DMS79 (cell line): ENCODE measurements at places on chromosomes 6 and 20.

DNA sequence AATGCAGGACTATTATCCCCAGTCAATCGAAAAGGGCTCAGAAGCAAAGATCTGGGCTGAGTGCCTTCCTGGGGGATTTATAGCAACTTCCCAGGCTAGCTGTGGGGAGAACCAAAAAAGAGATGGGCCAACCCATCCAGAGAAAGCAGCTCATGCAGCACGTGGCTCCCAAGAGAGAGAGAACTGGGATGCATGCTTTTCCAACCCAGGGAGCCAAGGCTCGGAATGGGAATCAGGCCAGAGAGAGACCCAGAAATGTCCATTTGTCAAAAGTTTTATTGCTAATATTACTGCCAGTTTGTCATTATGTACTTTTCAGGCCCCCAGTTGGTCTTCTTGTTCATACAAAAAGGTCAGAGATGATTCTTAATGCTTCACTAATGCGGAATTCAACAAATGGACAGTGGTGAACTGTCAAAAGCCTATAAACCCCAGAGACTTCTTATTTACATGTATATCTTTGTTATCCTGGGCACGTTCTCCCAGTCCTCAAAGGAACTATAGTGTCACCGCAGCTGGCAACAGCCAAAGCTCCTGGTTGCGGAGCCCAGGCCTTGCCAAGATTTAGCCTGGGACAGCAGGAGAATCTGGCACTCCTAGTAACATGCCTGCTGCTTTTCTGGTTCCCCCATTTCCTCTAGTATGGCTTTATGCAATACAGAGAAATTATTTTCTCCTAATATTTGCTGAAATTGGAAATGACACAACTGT lies 139.1 kb upstream of the POU3F2 start:
- no peak for DNase-seq

DNA sequence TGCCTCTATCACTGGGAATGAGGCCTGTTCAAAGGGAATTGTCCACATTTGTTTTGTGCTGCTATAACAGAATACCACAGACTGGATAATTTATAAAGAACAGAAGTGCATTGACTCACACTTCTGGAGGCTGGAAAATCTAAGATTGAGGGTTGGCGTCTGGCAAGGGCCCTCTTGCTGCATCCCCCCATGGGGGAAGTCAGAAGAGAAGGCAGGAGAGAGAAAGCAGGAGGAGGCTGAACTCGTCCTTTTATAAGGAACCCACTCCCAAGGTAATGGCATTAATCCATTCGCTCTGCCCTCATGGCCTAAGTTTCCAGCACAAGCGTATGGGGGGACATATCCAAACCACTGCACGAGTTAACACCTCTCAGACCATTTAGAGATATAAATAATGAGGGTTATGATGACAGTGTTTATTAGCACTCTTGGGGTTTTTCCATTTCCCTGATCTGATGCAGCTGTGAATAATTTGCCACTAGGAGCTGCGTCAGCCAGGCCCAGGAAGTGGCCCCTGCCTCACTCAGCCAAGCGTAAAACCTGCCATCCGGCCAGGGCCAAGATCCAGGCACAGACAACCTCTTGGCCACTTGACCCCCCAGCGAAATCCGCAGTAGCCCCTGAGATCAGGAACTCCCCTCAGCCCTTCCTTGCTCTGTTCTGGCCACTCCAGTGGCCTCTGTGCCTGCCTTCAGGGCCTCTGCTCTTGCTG lies 14.2 kb upstream of the SLCO4A1 start:
- DNase-seq, result no peak

- no peak for DNase-seq
These were observed 45.1 kb downstream of the TMEM242 start for GRCh38 chr6:157278171-157278570.

DNA sequence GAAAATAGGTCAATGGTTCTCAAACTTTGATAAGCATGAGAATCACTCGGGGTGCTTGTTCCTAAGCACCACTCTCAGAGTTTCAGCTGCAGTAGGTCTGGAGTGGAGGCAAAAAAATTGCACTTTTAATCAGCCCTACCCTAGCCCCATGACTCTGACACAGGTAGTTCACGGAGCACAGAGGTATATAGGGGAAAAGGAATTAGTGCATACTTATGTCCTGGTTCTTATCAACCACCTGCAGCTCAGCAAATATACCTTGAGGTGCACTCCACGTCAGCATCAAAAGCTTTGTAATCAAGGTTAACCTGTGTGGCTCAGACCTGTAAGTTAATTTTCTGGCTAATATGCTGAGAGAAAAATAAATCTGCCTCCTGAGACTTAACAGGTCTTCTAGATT lies 138.8 kb upstream of the HMGN3 start:
- no peak for DNase-seq

GRCh38 chr6:113330636-113330946 lies 526.6 kb upstream of the MARCKS start:
- DNase-seq, result no peak

DNA sequence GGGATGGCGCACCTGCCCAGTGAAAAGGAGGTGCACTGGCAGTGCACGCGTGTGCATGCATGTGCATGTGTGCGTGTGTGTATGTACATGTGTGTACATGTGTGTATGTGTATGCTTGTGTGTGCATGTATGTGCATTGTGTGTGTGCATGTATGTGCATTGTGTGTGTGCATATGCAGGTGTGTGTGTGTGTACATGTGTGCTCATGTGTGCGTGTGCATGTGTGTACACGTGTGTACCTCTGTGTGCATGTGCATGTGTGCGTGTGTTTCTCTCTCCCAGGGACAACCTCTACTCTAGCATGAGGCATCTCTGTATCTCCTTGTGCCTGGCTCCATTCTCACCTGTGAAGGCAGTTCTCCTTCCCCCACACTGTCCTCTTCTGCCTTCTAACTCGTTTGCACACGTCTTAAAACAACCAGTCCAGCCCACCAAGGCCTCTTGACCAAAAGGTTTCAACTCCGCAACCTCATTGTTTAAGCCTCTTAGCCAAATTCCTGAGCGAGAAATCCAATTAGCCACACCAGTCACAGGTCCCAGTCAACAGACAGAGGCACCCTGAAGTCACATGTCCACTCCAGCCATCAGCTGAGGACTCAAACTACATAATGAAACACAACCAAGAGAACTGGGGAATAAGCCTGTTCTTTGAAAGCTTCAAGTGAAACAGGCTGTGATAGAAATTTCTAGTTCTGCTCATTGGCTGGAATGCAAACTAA lies 103.5 kb upstream of the PTPRT start:
- DNase-seq, result no peak

GRCh38 chr6:11810854-11811643 lies 32.4 kb upstream of the ADTRP start:
- no peak for DNase-seq

DNA sequence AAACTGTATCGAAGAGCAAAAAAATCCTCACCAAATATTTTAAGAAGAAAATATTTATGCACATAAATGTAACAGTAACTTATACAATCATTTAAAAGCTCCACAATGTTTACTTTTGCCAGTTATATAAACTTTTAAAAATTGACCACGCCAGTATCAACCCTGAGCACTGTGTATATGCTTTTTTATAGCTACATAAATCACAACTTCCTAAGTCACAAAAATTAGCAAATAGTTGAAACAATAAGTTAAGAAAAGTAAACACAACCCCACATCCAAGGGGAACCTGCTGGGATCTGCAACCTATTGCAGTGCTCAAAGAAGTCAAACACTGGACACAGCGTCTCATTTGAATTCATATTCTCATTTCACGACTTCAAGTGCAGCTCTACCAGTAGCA lies 89.8 kb upstream of the DST start:
- DNase-seq, result no peak

GRCh38 chr6:44000164-44000842 lies 126.9 kb downstream of the MRPL14 start:
- DNase-seq, result peak; percentile 24

DNA sequence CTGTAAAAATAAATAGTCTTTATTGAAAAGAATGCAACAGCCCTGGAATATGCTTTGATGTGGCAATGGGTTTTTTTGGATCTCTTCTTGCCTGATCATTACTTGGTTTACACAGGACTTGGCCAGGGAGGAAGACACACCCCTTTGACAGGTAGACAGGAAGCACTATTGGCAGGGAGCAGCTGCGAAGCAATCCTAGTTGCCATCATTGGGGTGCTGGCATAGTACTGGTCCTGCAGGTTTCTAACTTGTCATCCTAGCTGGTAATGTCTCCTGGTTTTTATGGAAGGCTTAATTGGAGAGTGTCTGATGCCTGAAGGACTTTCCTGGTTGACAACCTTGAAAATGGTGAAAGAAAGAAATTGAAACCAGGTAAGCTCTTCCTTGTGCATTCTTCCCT lies 71.2 kb upstream of the CCN6 start:
- DNase-seq, result no peak

DNA sequence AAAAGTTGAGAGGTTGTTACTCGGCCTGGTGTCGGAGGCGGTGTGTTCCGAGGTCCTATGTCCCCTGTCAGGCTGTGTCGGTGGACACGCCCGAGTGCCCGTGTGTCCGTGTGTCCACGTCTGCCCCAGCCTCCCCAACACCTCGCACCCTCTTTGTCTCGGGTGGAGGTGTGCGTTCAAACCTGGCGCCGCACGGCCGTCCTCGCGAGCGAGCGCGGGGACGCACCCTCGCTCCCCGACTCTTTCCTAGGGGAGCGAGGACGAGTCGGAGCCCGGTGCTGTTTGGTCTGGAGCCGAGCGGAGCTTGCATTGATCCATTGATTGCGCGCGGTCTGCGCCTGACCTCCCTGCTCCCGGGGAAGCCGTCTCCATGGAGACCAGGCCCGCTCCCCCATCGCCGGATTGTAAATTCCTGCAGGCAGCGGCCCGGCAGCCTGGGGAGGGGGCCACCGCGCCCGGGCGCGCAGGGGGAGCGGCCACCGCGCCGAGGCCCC lies 411 bp upstream of the SCUBE3 start:
- no peak for DNase-seq

DNA sequence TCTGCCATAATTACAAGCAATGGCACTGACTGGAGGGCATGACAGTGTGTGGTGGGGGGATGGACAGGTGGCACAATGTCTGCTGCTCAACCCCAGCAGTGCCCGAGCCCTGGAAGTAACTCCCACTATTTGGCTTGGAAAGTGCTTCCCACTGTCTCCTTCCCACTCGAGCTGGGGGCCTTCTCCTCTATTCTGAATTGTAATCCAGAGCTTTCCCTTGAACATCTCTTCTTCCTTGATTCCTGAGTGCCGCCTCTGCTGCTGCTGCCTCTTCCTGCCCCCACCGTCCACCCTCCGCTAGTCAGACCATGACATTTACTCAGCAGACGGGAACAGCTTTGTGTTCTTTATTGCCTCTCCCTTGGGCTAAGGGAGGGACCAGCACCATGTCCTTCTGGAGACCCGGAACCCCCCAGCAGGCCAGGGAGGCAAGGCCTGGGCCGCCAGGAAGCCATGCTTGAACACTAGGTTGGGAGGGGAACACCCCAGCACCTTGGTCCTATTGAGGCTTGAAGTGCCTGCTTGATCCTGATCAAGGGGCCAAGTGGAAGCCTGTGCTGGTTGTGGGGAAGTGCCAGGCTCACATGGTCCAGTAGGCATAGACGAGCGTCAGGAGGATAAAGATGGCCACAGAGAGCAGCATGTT lies 17.0 kb downstream of the CCDC167 start:
- no peak for DNase-seq

GRCh38 chr6:119535332-119535731 lies 185.8 kb upstream of the MAN1A1 start:
- DNase-seq, result no peak

DNA sequence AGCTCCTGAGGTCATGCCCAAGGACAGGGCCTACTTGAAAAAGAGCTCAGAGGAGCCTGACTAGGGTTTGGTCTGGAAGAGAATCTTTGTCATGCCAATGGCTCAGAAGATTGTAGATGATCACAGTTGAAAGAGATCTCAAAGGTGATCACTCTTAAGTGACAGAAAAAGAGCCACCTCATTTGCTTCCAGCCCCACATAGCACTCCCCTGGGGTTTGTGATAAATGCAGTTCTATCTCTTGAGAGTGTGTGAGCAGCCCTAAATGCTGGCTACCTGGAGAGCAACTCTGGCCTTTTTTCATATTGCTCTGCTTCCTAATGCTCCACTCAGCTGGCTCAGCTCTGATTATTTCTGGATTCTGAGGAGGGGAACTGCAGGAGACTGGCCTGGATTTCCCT lies 39.3 kb downstream of the KLHL32 start:
- no peak for DNase-seq

GRCh38 chr6:120852293-120852849 lies 481.9 kb downstream of the TBC1D32 start:
- DNase-seq, result no peak

DNA sequence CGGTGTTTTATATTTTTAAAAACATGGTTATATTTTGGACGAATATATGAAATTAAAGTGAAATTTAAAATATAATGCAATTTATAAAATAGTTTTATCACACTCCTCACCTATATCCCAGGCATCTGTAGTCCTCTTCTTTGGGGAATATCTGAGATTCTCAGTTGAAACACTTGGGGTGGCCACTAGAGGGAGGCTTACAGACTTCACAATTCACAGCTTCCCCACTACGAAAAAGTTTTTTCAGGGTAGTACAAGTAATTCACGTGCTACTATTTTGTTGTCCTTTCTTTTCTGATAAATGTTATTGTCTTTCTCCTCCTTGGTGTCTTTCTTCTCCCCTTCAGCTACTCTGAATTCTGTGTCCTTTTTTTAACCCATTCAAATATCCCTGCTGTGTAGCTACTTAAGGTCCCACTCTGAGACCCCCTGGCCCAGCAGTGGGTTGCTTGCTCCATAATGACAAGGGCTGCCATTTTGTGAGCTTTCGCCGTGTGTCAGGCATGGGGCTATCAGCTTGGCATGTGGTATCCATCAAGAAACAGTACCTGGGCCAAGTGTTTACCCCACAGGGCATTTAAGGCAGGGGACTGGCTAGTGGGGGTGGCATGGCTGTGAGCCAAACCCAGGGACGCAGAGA lies 43.6 kb upstream of the PHACTR3 start:
- DNase-seq, result no peak

GRCh38 chr20:43976547-43976946 lies 61.9 kb downstream of the TOX2 start:
- no peak for DNase-seq

DNA sequence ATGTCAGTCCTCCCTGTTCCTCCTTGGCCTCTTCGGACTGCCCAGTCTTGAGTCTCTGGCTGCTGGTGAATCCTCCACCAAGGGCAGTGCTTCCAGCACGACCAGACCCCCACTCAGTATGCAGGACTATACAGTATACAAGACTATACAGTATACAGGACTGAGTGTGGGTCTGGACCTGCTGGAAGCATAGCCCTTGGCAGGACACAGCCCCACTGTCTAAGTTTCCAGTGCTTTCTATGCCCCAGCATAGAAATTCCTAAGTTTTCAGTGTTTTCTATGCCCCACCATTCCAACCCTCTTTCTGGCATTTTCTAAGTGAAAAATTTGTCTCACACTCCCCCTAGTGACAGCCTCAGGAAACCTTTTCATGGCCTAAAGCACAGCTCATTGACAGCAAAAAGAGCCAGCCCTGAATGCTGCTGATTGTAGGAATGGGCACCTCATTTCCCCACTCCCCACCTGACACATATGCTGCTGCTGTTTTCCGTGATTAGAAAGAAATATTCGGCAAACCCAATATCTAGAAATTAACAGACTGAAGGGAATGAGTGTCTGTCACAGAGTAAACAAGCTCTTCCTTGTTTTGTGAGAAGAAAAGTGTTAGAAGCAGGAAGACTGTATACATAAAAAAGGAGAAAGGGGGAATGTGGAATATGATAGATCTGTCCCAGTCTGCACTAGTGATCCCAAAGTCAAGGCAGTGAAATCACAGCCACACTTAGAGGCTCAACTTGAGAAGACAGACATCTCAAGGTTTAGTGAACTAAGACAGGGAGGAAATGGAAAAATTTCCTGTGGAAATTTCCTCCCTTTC lies 206.9 kb downstream of the IBTK start:
- no peak for DNase-seq
